ENCODE measurements at places on chromosomes 3 and 15.

GRCh38 chr3:196517162-196517800, 2.1 kb upstream of the SMCO1 start:
- no peak for DNase-seq

GRCh38 chr3:14767245-14768051, 51.3 kb upstream of the FGD5 start:
- DNase-seq = no peak

DNA sequence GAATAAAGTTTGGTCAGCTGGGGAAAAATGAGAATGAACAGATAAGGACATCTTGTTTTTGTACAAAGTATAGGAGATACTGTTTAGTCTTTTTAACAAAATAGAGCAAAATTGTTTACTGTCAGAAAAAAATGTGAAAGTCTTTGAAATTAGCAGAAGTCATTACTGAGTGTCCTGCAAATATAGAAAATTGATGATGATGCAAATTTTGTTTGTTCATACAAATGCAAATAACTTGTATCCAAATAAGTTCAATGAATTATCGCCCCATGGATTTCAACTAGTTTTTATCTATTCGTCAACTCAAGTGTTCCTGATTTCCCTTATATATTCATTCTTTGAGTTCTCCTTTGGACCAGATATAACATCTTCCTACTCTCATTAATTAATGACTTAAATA, 378.0 kb upstream of the SGO1 start:
- no peak for DNase-seq

GRCh38 chr15:42036112-42036905, 15.5 kb upstream of the PLA2G4E start:
- no peak for DNase-seq

DNA sequence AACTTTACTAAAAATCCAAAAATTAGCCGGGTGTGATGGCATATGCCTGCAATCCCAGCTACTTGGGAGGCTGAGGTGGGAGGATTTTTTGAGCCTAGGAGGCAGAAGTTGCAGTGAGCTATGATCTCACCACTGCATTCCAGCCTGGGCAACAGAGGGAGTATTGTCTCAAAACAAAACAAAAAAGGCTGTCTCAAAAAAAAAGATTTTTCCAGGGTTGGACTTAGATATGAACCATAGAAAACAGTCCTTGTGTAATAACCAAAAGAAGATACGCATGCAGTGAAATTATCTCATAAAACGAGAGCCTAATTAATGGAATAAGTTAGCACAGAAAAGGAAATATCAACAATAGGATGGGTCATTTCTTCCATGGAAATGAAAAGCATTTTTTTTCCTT, 320.4 kb upstream of the RASGRP1 start:
- DNase-seq = no peak

DNA sequence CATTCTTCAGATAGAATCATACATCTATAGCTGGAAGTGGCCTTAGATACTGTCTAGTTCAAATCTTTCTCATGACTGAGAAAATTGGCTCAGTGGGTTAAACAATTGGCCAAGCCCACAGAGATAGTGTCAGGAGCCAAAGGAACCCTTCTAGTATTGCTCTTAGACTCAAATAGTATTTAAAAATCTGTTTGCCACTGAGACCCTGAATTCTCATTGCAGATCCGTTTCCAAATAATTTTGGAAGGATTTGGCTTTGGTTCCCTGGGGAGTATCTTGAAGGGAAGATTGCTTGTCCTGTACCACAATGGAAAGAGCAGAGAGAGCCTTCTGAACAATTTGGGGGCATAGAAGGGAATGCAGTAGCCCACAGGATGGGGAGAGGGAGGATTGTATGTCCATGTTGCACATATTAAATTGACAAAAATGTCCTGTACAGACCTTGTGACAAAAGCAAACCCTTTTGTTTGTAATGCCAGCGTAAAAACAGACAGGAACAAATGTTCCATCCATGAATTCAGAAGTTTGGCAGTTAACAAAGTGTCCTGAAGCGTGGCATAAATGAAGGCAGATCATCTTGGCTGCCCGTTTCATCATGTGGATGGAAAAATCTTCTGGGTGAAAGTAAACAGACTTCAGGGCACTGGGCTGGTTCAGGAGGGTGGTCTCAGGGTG, 156.4 kb upstream of the RASGRP1 start:
- DNase-seq = no peak

- no peak for DNase-seq
These were observed 52.8 kb downstream of the CDIN1 start for GRCh38 chr15:36632226-36632625.

Data from GM06990 (cell line).